ENCODE measurements at places on chromosomes 3 and 15. TPM values are rescaled to one million over a fixed set of nuclear protein-coding genes. Genes with fewer than 3 reads are reported as not detected.
A peak's percentile ranks its signal among the peaks of the same experiment; 100 is the strongest.

GRCh38 chr3:69326855-69327300 lies 59.0 kb downstream of the FRMD4B start:
- no peaks in the 10 kb centered on the region for H3K27me3 ChIP-seq
- no peak for DNase-seq
- H3K27ac ChIP-seq = peak overlapping the region; percentile 66
- no peak overlapping the region for H3K4me3 ChIP-seq

The PTX3 gene
- total RNA-seq = 8.3 TPM

DNA sequence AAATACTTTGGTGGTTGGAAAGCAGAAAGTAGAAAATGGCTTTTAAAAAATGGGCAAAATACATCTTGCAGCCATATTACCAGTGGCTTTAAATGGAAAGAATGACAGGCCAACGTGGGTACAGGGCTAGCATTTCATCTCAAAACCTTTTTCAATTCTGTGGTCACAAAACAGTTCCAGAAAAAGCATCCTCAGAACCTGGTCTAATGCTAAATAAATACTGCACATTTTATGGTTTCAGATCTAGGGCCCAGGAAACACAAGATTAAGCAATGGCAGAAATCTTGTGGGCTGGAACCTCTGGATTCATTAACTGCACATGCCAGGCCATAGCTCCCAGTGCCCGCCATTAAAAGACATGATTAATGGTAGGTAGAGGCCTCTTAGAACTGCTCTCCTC lies 470.2 kb upstream of the RASGRP1 start:
- no peak overlapping the region for H3K27ac ChIP-seq
- H3K4me3 ChIP-seq = no peak overlapping the region
- no peaks in the 10 kb centered on the region for H3K36me3 ChIP-seq
- DNase-seq = no peak
- H3K4me1 ChIP-seq = no peaks in the 10 kb centered on the region

The LMOD3 gene
- not detected for total RNA-seq

- H3K27ac ChIP-seq = no peak overlapping the region
- DNase-seq = no peak
- no peaks in the 10 kb centered on the region for H3K4me1 ChIP-seq
- no peaks in the 10 kb centered on the region for H3K27me3 ChIP-seq
- no peak overlapping the region for H3K4me3 ChIP-seq
Measured at GRCh38 chr15:46312133-46312740, 677.4 kb downstream of the SQOR start.

The PLCH1 gene
- total RNA-seq = 14.5 TPM

DNA sequence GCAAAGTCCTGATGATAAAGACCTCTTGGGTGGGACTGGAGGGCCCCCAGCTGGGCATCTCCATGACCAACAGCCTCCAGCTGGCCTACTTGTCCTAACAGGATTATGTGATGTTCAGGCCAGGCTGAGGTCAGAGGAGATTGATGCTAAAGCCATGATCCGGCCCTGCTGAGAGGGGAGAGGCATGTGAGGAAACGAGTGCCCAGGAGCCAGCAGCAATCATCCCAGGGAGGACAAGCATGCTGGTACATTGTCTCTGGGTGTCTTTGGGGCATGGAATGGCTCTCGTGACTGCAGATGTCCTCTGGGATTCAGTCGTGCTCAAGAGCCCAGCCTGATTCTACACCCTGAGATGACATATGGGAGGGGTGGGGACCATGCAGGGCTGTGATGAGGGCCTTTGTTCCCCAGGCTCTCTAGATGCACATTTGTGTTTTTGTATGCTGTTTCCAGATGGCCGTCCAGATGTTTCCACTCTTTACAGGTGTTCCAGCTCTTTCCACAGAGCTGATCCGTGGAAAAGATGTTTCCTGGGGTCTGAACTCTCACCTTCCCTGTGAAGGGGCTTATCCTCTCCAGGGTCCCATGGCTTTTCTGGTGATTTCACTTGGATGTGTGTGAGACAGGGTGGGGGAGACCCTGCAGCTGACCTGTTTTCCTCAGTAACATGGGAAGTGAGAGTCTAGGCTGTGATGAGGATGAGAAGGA lies 20.2 kb downstream of the SLC24A1 start:
- no peak overlapping the region for H3K4me3 ChIP-seq
- H3K4me1 ChIP-seq = peaks cover 8% of the 10 kb centered on the region
- DNase-seq = no peak
- H3K27me3 ChIP-seq = no peaks in the 10 kb centered on the region

The SLC28A1 gene
- not detected for total RNA-seq

GRCh38 chr3:89372456-89372855 lies 265.0 kb downstream of the EPHA3 start:
- H3K36me3 ChIP-seq = no peaks in the 10 kb centered on the region
- no peak for DNase-seq
- no peak overlapping the region for H3K27ac ChIP-seq
- H3K4me3 ChIP-seq = no peak overlapping the region
- H3K4me1 ChIP-seq = no peaks in the 10 kb centered on the region

- peaks cover 2% of the 10 kb centered on the region for H3K36me3 ChIP-seq
- no peak for DNase-seq
- no peaks in the 10 kb centered on the region for H3K27me3 ChIP-seq
- H3K4me3 ChIP-seq = no peak overlapping the region
- H3K4me1 ChIP-seq = no peaks in the 10 kb centered on the region
Measured at GRCh38 chr3:4398120-4398940, 68.7 kb downstream of the SUMF1 start.

DNA sequence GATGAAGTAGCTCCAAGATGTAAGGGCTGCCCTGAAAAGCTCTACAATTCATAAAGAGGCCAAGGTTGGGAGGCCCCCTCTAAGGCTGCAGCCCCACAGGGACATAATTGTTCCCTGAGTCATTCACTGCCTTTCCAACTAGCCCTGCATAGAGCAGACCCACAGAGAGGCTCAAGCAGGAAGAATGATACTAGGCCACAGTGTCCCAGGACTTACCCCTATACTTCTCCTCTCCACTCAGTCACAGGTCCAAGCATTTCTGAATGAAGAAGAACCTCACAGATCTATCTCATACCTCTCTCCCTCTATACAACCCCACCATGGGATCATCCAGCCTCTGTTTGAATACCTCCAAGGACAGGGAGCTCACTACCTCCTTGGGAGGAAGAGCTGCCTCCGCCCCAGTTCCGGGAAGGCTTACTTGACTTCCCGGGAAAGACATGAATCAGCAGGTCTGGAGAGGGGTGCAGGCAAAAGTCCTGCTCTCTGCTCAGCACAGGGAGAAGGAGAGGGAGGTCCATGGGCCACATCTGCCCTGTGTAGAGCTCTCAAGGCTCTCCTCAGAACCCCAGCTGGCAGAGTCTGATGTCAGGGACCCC lies 6.9 kb upstream of the SKIC8 start:
- no peaks in the 10 kb centered on the region for H3K27me3 ChIP-seq
- H3K36me3 ChIP-seq = no peaks in the 10 kb centered on the region
- DNase-seq = no peak
- H3K4me1 ChIP-seq = no peaks in the 10 kb centered on the region
- no peak overlapping the region for H3K4me3 ChIP-seq

DNA sequence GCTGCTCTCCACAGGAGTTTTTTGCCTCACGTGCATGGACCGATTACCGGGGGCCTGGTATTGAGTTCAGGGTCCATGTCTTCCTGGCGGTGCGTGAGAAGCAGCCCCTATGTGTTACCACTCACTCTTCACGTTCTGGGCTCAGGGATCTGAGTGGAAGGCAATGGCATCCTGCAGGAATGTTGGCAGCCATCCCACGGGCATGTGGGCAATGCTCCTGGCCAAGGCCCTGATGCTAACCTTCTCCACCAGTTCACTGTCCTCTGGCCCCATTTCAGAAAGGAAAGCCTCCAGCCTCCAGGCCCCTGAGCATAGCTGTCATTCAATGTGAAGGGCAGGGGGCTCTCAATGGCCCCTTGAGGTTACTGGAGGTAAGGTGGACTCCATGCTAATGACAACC lies 43.0 kb upstream of the KY start:
- H3K27ac ChIP-seq = no peak overlapping the region
- no peak overlapping the region for H3K4me3 ChIP-seq
- H3K36me3 ChIP-seq = no peaks in the 10 kb centered on the region
- no peaks in the 10 kb centered on the region for H3K27me3 ChIP-seq
- H3K4me1 ChIP-seq = no peaks in the 10 kb centered on the region

DNA sequence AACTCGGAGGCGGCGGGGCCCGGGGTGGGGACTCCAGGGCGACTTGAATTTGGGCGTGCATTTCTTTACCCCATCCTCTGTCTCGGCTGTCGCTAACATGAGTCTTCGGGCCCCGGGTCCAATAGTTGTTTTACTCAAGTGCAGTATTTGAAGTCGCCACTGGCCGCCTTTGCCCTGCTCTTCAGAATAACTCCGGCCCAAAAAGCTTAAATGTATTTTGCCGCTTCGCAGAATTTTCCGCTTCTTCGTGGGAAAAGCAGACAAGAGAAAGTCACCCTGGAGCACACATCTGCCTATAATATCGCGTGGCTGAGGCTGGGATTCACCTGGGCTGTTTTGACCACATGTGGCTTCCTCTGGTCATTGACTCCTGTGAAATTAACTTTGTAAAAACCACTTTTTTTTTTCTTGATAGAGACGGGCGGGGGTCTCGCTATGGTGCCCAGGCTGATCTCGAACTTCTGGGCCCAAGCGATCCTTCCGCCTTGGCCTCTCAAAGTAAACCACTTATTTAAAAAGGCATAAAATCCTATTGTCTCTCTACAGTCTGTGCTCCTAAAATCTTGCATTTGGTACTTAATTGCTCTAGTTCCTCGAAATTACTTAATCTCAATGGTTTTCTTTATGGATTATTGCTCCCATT lies 676 bp downstream of the CNOT10 start:
- peak overlapping the region; percentile 75 for H3K27ac ChIP-seq
- no peaks in the 10 kb centered on the region for H3K27me3 ChIP-seq
- no peaks in the 10 kb centered on the region for H3K36me3 ChIP-seq
- peak overlapping the region; percentile 69 for H3K4me3 ChIP-seq
- H3K4me1 ChIP-seq = peaks cover 18% of the 10 kb centered on the region

- DNase-seq = no peak
- no peaks in the 10 kb centered on the region for H3K4me1 ChIP-seq
- H3K27ac ChIP-seq = no peak overlapping the region
- H3K27me3 ChIP-seq = no peaks in the 10 kb centered on the region
Measured at GRCh38 chr3:13261104-13261830, 158.9 kb downstream of the NUP210 start.

- no peaks in the 10 kb centered on the region for H3K36me3 ChIP-seq
- H3K27me3 ChIP-seq = no peaks in the 10 kb centered on the region
- H3K4me3 ChIP-seq = no peak overlapping the region
- DNase-seq = no peak
- H3K27ac ChIP-seq = no peak overlapping the region
Measured at GRCh38 chr15:97087006-97087741, 756.7 kb downstream of the NR2F2 start.

- H3K4me1 ChIP-seq = no peaks in the 10 kb centered on the region
- no peak overlapping the region for H3K4me3 ChIP-seq
- DNase-seq = no peak
- no peaks in the 10 kb centered on the region for H3K27me3 ChIP-seq
- H3K27ac ChIP-seq = no peak overlapping the region
Measured at GRCh38 chr15:54560417-54560816, 582.2 kb downstream of the UNC13C start.

GRCh38 chr15:77030928-77031375 lies 36.0 kb downstream of the PSTPIP1 start:
- H3K4me1 ChIP-seq = peaks cover 14% of the 10 kb centered on the region
- H3K27me3 ChIP-seq = no peaks in the 10 kb centered on the region
- H3K36me3 ChIP-seq = no peaks in the 10 kb centered on the region
- H3K4me3 ChIP-seq = no peak overlapping the region
- DNase-seq = no peak
- H3K27ac ChIP-seq = no peak overlapping the region

The EOMES gene
- total RNA-seq = 1.2 TPM

DNA sequence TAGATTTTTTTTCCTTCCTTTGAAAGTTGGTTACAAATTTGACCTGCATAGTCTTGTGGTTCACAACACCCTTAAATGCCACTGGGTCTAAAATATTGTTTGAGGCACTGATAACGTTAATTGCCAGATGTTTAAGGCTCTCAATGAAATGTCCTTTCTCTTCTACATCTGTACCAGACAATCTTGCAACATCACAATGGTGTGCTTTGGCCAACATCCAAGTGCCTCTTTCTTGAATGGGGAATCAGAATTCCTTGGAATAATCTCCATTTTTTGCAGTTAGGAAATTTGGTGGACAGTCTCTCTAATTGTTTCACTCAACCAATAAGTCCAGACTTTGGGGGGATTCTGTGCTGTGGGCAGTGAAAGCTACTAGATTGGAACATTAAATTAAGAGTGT lies 26.0 kb upstream of the PEX5L start:
- no peaks in the 10 kb centered on the region for H3K27me3 ChIP-seq
- no peaks in the 10 kb centered on the region for H3K36me3 ChIP-seq
- no peak for DNase-seq
- no peak overlapping the region for H3K27ac ChIP-seq

- H3K36me3 ChIP-seq = no peaks in the 10 kb centered on the region
- no peaks in the 10 kb centered on the region for H3K27me3 ChIP-seq
- no peak for DNase-seq
- H3K4me3 ChIP-seq = no peak overlapping the region
- H3K4me1 ChIP-seq = no peaks in the 10 kb centered on the region
Measured at GRCh38 chr3:118781839-118782238, 252.8 kb downstream of the IGSF11 start.

DNA sequence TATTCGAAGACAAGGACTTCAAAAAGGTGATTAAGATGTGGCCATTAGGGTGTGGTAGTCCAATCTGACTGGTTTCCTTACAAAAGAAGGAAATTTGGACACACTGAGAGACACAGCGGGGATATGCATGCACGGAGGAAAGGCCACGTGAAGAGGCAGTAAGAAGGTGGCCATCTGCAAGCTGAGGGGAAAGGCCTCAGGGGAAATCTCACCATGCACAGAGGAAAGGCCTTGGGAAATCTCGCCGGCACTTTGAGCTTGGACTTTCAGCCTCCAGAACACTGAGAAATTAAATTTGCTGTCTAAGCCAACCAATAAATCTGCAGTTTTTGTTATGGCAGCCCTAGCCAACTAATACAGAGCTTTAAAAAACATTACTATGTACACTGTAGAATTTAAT lies 78.8 kb downstream of the DLG1 start:
- no peak overlapping the region for H3K27ac ChIP-seq
- H3K36me3 ChIP-seq = no peaks in the 10 kb centered on the region

The VIPR1 gene
- 97.8 TPM for total RNA-seq

DNA sequence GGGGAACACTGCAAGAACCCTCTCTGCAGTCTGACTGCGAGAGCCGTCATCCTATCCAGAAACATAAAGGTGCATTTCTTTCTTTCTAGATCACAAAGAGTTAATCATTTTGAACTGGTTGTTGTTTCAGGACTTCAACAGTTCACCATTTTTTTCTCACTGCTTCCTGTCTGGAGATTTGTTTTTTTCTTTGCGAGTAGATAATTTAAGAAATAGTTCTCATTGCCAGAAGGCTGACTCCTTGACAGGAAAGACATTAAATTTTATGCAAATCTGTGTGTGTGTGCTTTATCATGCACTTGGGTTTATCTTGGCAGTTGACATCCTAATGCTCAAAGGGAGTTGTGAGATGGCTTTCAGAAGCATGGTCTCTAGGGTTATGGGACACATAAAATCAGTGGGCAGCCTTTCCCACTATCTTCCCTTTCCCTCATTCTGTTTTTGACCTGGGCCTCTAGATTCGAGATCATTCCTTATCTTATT lies 123.5 kb upstream of the TBL1XR1 start:
- H3K27me3 ChIP-seq = no peaks in the 10 kb centered on the region
- no peaks in the 10 kb centered on the region for H3K36me3 ChIP-seq
- H3K4me3 ChIP-seq = no peak overlapping the region
- no peak overlapping the region for H3K27ac ChIP-seq

Data from upper lobe of left lung (tissue), 6 donors.